Upper lobe of left lung (tissue), 6 donors: ENCODE measurements at places on chromosomes 12 and 14. TPM values are rescaled to one million over a fixed set of nuclear protein-coding genes. Genes with fewer than 3 reads are reported as not detected.

The HHIPL1 gene
- 2.2 TPM for total RNA-seq

DNA sequence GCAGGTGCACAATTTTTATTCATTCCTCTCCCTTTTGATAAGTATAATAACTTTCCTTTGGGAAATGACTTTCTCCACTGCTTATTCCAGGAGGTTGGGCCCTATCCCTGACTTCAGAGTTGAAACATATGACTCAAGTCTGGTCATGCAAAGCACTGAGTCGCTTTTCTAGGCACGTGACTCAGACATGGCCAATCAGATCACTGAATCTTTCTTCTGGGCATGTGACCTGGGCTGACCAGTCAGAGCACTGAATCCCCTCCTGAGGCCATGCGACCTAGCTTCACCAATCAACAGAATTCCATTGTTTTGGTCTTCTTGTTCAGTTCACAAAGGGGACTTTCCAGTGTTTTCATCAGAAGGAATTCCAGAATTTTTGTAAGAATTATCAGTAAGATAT lies 377.1 kb upstream of the KITLG start:
- no peaks in the 10 kb centered on the region for H3K27me3 ChIP-seq
- H3K36me3 ChIP-seq: no peaks in the 10 kb centered on the region
- no peak overlapping the region for H3K27ac ChIP-seq

- no peaks in the 10 kb centered on the region for H3K27me3 ChIP-seq
- H3K4me3 ChIP-seq: no peak overlapping the region
- no peaks in the 10 kb centered on the region for H3K36me3 ChIP-seq
- DNase-seq: no peak
- H3K4me1 ChIP-seq: no peaks in the 10 kb centered on the region
- no peak overlapping the region for H3K27ac ChIP-seq
Measured at GRCh38 chr12:55001198-55001868, 16.8 kb upstream of the TESPA1 start.

- no peaks in the 10 kb centered on the region for H3K27me3 ChIP-seq
- peaks cover 5% of the 10 kb centered on the region for H3K4me1 ChIP-seq
- H3K27ac ChIP-seq: no peak overlapping the region
- no peak overlapping the region for H3K4me3 ChIP-seq
- H3K36me3 ChIP-seq: no peaks in the 10 kb centered on the region
Measured at GRCh38 chr12:94760786-94761185, 110.4 kb upstream of the TMCC3 start.

DNA sequence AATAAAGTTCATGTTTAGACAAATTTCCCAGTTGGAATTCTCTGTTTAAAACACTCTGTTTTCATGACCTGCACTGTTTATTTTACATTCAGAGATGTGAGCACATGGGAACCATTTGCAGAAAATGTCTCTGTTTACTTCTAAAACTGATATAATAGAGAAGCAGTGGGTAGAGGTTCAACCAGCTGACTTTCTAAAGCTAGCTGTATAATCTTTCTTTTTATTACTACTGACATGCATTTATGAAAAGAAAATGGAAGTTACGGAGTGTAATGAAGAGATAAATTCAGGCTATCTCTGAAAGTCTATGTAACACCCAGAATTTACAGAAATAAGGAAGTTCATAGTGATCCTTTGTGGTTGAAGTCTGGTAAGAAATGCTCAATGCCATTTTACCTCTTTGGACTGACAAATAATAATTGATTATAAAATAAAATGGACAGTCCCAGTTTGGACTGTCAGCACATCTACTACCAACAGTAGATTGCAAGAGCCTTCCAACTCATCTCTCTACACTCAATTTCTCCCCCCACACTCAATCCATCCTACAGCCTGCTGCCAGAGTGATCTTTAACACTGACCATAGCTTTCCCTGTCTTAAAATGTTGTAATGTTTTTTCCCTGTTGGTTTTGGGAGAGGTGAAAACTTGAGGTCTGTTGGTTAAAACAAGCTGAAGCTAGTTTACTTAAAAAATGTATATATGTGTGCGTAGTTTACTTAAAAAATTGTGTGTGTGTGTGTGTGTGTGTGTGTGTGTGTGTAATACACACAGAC lies 137.4 kb downstream of the AEBP2 start:
- no peak overlapping the region for H3K4me3 ChIP-seq
- no peaks in the 10 kb centered on the region for H3K36me3 ChIP-seq
- DNase-seq: no peak
- H3K4me1 ChIP-seq: peaks cover 10% of the 10 kb centered on the region
- H3K27ac ChIP-seq: no peak overlapping the region

DNA sequence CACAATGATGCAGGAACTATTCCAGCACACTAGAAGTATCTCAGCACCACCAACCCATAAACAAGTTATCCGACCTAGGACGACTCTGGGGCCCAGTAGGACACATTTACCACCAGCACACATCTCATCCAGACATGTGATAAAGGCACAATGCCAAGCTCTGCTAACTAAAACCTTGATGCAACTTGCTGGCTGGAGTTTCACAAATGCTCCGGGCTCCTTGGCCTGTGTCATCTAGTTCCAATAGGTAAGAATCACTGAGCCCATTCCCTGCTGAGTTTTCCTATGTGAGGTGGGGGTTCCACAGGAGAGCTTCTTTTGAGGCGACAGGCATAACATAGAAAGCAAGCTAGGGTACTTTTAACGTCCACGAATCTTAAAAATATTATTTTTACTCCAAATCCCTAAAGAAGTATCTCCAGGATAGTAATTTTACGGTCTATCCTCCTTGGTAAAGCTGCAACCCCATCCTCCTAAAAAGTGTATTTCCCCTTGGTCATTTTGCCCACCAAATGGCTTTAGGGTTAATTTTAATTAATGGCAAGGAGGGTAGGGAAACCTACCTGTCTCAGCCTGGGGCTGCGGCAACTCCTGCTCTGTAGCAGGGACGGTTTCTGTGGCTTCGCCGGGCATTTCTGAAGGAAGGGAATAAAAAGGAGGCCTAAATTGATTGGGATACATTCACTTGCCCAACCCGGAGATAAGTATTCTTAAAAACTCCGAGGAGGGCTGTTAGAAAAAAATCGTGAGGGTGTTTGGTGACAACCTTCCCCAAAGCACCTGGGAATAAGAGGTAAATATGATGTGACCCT lies 1.0 kb downstream of the NACA start:
- H3K4me3 ChIP-seq: peak overlapping the region; percentile 90
- peak overlapping the region; percentile 96 for H3K27ac ChIP-seq
